Bone marrow (tissue), 2 donors: ENCODE measurements at places on chromosomes 7 and 10.

DNA sequence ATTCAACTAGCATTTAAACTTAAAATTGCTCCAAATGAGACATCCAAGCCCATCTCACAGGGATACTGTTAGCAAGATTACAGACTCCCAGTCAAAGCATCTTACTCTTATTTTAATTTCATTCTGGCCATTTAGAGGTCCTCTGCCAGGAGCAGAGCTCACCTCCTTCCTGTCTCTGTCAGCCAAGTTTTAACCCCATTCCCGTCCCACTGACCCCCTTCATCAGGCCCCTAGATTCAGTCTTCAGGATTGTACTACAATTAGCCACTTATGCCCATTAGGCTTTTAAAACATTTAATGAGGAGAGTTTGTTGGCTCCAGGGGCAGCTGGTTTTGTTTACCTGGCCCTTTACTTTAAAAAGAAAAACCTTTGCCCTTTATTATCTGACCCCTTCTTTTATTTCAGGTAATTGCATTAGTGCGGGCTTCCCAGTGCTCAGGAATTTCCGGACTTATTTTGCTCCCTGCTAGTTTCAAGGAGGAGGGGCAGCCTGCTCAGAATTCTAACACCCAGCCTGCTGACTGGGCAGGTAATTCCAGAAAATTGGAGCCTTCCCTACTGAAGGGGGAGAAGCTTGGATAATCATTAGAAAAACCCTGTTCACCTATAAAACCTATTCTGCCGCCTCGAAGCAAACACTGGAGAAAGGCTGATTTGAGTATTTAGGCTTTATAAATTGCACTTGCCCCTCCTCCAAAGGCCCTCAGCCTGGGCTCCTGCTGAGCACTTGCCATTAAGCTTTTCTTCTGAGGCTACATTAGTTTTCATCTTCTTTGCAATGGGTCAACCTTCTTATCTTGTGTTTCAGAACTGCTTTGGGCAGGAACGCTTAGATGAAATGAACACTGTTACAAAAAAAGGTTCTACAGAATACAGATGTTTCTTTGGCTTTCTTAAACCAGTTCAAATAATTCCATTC, 200.5 kb upstream of the HPS1 start:
- no peak for DNase-seq

DNA sequence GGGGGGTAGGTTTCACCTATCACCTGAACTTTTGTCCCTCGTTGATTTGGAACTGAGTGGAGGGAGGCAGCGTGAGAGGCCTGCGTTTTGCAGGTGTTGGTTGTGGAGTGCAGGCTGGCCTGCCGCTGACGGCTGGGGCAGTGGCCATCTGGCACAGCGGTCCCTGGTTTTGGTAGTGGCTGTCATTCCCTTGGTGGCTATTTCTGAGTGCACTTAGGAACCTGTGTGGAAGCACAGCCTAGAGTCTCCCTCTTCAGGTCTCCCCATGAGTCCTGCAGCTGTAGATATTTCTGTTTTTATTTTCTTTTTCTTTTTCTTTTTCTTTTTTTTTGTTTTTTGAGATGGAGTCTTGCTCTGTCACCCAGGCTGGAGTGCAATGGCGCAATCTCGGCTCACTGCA, 129.2 kb downstream of the CUL2 start:
- DNase-seq = no peak

DNA sequence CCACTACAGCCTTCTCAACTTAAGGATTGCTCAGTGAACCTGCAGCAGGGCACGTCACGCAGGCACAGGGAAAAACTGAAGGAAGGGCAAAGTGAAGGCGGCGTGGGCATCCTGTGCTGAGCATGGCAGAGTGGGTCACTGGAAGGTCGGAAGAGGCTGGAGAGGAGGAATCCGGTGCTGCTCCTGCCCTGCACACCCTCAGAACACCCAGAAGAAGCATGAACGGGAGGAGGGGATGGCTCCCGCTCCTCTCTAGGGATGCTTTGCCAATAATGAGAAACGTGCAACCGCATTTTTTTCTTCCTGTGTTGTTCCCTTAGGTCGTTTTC, 175.1 kb downstream of the TNS3 start:
- DNase-seq = no peak

DNA sequence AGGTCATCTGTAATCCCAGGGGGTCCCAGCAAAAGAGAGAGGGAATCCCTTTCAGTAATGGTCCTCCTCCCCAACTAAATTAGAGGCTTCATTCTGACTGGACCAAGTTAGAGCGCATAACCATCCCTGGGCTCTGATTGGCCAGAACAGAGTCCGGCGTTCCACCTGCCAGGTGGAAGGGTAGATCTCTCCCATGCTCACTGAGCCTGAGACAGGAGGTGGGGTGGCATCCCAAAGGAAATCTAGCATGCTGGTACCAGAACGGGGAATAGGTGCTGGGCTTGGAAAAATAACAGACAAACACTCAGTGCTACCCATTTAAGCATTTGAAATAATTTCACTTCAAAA, 21.0 kb upstream of the TSPAN33 start:
- DNase-seq = no peak

- no peak for DNase-seq
These were observed 743 bp upstream of the NRF1 start for GRCh38 chr7:129610709-129611245.

- no peak for DNase-seq
These were observed 45.5 kb downstream of the MYOF start for GRCh38 chr10:93436591-93437085.

GRCh38 chr7:156019308-156019707, 207.0 kb upstream of the SHH start:
- no peak for DNase-seq

DNA sequence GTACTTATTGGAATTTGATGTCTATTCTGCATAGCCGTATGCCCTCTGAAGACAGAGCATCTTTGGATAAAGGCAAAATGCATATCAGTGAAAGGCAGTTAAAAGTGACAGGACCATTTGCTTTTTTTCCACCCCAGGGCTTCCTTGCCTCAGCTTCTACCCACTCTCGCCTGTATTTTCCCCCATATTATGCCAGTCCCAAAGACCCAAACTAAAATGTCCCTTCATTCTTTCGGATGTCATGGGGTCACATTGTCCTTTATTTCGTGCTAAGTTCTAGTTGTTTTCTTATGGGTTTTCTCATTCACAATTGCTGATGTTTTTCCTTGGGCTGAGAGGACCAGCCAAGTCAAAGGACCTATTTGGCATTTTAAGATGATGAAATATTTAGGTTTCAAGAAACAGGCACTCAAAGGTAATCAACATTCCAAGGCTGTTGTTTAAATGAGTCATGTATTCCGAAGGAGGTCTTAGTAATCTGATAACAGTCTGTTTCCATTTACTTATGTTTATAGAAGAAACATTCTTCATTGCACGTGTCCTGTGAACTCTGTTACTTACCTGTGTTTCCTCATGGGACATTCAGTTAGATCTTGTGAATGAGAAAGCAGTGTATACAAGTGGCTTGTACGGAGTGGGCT, 74.1 kb downstream of the DNAH11 start:
- DNase-seq = no peak

DNA sequence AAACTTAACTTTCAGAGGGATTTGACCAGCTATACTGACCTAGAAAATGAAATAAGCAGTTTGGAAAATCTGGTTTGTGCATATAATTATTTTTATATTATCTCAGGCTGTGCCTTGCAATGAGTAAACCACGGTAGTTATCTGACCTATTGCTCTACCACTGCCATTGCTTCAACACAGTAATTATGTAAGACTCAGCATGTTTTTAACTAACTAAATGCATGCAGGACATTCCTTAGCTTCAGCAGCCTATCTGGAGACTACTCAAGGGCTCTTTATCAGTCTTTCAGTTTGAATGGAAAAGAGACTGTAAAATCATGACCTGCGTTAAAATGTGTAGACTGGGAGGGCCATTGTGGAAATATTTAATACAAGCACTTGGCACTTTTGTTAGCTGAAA, 22.5 kb downstream of the CHN2 start:
- DNase-seq = no peak

DNA sequence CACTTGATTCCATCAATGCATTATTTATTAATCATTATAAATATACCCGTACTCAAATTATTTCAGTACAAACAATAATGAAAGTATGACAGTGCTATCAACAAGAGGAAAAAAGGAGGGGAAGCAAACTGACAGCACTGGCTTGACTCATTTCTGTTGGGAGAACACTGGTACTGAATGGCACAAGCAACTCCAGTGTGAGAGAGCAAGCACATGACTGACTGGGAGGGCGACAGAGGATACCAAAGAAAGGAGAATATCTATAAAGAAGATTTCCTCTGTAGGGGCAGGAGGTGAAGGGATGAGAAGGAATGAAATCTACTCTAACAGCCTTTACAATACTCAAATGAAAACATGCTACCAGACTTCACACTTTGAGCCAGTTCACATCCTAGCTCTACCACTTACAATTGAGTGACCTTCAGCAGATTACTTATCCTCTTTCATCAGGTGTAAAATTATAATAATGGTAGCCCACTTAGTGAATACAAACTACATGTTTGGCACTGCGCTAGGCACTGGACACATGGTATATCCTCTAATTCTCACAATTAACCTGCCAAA, 1.5 kb downstream of the USP54 start:
- no peak for DNase-seq

DNA sequence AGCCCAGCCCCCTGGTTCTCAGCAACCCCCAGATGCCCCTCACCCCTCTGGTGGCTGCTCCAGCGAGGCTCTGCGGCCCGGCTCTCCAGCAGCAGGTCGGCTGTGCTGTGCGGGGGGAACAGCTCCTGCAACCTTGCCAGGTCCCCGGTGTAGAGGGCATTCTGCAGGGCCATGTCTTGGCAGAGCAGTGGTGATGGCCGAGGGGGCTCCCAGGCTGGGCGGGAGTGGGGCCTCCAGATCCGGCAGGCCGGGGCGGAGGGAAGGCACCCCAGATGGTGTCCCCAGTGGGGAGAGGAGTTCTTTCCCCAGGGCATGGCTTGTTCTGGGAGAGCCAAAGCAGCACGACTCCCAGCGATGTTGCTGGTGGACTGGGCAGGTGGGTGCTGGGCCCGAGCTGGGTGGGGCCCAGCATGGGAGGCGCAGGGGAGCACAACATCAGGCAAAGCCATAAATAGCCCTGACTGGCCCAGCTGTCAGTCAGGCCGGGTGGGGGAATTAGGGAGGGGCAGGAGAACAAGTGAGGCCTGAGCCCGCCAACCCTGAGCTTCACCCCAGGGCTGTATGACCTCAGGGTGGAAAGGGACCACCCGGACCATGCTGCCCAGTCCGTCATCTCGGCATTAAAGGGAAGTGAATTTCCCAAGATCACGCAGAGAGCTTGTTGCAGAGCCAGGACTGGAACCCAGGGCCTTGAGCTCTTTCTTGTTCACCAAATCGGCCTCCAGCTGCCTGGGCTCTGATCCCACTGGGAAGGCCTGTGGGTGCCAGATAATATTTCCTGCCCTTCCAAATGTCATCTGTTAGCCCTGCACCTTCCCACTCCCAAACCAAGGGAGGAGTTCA, 580 bp upstream of the ASB10 start:
- no peak for DNase-seq

DNA sequence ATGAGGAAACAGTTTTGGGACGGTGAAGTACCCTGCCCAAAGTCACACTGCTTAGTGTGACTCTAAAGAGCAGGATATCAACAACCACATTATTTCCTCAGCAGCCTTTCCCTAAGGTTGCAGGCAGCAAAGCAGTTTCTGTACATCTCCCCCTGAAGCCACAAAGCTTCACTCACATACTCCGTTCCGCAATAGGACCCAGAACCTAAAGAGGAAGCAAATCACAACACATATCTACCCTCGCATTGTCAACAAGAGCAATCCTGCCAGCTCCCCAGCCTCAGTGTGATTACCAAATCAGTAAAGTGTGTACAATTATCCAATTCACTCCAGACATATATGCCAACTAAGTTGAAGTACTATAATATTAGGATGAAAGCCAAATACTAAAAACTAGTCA, 30.8 kb downstream of the VAX1 start:
- DNase-seq = no peak

DNA sequence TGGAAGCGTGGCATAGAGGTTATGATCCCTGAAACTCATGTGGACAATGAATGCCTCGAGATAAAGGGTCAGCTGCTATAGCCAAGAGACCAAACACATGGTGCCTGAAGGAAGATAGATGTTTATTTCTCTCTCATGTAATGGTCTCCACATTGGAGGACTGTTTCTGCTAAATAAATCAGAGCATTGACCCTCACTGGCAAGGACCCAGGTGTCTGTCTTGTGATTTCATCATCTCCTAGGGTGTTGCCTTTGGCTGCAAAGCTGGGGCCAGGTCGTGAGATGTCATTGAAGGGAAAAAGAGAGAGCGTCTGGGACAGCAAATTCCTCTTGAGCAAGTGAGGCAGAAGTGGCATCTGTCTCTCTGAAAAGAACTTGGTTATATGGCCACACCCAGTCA, 64.6 kb downstream of the JCAD start:
- DNase-seq = no peak

- DNase-seq = peak; percentile 15
These were observed 1.1 kb downstream of the AUTS2 start for GRCh38 chr7:69599286-69599954.

- DNase-seq = no peak
These were observed 214.5 kb downstream of the ETV1 start for GRCh38 chr7:13774976-13775375.
